ENCODE measurements at places on chromosomes 11 and 22.

DNA sequence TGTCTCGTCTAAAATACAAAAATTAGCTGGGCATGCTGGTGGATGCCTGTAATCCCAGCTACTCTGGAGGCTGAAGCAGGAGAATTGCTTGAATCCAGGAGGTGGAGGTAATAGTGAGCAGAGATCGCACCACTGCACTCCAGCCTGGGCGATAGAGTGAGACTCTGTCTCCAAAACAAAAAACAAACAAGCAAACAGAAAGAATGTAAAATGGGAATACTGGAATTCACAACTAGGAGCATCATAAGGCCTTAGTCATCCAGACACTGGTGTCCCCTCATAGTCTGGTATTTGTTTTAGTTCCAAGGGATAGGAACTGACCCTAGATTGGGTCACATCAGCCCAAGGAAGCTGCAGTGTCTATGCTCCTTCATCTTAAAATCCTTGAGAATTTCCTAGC, 520.8 kb downstream of the NELL1 start:
- DNase-seq = no peak

DNA sequence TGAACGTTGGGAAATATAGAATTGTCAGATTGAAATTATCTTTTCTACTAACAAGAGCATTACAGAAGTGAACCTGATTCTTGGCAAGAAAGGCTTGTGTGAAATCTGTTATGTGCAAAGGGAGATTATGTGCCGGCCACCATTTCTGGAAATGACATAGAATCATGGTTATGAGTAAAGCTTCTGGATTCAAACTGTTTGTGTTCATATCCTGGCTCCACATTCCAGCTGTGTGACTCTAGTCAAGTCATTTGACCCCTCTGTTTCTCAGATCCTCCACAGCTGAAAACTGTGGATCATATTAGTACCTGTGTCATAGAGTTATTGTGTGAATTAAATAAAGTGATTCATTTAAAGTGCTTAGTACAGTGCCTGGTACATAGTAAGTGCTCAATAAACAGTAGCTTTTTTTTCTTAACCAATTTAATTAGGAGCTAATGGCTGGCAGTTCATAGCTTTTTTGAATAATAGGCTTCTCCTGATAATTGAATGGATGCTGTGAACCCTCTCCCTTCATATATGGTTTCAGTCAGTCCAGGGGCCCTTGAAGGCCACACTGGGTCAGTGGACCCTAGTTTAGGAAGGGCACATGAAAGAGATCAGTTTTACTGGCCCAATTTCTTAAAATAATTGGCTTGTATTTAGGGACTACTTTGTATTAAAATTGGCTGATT, 34.6 kb downstream of the EHF start:
- no peak for DNase-seq

GRCh38 chr22:44909241-44909640, 100.6 kb downstream of the PHF21B start:
- DNase-seq = no peak

DNA sequence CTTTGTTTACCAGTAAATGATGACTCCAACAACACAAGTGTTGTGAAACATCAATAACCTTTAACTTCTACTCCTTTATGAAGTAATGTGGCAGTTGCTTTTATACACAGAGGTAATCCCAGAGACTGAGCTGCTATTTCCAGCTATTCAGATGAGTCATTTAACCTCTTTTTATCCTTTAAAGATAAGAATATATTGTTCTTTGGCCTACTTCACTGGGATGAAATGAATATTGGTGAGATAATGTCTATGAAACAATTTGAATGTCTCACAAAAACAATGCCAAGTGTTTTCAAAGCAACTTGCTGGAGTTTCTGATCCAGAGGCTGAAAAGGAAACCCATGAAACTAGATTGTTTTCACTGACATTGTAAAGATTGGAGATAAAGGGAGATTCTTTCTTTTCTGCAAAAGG, 564.4 kb upstream of the LUZP2 start:
- no peak for DNase-seq

GRCh38 chr11:27718346-27718862, 18.1 kb upstream of the BDNF start:
- DNase-seq = no peak

DNA sequence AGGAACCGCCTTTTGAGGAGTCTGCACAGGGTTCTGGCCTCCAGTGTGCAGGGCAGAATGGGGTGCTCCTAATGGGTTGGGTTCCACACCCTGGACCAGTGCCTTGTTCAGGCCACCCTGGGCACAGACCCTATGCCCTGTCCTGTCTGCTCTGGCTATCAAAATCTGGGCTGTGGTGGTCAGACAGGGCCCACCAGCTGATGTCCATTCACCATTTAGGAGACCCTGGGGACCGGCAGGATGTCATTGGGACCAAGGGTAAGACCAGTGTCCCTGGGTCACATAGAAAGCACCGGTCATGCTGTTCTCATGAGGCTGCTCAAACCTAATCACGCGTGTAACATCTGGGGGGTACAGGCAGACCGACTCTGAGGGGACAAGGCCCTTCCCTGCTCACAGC, 37.3 kb downstream of the PARVG start:
- no peak for DNase-seq

GRCh38 chr11:6497069-6497839, at the start of gene DNHD1:
TSS of gene DNHD1 (plus strand) at chr11:6497280. CDS start at chr11:6498216, 936 bp downstream.
- no peak for DNase-seq

GRCh38 chr11:15716550-15716949, 601.8 kb downstream of the INSC start:
- DNase-seq = no peak

DNA sequence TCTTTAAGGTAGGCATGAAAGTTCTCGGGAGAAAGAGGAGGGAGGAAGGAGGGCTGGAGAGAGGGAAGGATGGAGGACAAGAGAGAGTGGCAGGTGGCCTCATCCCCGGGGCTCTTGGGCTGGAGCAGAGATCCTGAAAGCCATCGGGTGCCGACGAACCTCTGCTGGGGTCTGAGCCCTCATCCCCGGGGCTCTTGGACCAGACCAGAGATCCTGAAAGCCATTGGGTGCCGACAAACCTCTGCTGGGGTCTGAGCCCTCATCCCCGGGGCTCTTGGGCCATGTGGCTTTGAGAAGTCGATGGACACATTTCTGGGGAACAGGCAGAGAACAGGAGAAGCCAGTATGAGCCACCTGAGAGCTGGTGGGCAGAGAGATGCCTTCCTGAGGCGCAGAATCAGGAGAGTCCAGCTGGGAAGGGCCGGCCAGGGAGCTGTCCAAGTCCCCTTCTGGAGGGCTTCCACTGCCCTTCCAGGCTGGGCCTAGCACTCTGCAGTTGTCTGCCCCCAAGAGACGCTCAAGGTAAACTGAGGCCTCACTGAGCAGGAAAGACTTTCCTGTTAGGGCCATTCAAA, 1398.1 kb downstream of the BRD1 start:
- no peak for DNase-seq

- no peak for DNase-seq
Measured at GRCh38 chr22:21591695-21592094, 24.2 kb downstream of the UBE2L3 start.

GRCh38 chr11:16807306-16807705, 68.9 kb downstream of the C11orf58 start:
- DNase-seq = no peak

GRCh38 chr11:30423279-30423648, 100.4 kb downstream of the ARL14EP start:
- DNase-seq = no peak

GRCh38 chr11:78149646-78150045, 10.2 kb upstream of the ALG8 start:
- no peak for DNase-seq

DNA sequence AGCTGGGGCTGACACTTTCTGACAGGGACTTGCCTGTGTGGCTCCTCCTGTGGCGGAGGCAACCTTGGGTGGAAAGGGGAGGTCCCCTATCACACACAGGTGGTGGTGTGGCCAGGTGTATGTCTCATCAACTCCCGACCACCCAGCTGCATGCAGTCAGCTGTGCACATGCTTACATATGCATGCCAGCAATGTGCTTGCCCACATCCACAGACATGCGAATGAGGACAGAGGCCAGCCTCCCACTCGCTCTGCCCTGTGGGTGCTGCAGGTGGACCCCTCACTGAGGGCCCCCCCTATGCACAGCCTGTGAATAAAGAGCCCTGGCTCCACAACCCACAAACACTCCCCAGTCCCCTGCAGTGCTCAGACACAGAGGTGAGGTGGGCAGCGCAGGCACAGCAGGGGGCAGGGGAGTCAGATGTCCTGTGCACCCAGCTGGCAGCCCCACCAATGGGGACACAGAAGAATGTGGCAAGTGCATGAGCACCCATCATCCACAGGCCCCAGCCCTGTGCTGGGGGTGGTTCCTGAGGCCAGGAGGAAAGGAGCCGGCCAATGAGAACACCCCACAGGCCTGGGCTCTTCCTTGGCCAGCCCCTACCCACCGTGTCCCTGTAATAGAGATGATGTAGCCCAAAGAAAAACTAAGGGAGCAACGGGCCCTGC, 9.5 kb downstream of the GNB1L start:
- DNase-seq = no peak

GRCh38 chr11:8070417-8071115, 10.4 kb upstream of the TUB start:
- no peak for DNase-seq

DNA sequence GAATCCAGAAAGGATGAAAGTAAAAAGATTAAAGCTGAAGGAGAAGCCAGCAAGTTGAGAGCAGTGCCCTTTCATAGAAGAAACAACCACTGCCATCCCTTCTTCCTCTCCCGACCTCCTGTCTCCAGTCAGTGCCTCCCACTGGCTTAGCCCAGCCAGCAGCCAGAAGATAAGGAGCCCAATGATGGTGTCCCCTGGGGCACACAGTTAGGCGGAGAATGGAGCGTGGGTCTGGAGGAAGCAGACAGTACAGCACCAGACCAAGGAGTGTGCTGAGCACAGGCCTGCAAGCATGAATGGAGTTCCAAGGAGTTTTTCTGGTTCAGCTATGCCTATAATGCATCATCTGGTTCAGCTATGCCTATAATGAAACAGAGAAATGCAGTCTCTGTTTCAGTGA, 54.3 kb upstream of the TNRC6B start:
- DNase-seq = no peak

DNA sequence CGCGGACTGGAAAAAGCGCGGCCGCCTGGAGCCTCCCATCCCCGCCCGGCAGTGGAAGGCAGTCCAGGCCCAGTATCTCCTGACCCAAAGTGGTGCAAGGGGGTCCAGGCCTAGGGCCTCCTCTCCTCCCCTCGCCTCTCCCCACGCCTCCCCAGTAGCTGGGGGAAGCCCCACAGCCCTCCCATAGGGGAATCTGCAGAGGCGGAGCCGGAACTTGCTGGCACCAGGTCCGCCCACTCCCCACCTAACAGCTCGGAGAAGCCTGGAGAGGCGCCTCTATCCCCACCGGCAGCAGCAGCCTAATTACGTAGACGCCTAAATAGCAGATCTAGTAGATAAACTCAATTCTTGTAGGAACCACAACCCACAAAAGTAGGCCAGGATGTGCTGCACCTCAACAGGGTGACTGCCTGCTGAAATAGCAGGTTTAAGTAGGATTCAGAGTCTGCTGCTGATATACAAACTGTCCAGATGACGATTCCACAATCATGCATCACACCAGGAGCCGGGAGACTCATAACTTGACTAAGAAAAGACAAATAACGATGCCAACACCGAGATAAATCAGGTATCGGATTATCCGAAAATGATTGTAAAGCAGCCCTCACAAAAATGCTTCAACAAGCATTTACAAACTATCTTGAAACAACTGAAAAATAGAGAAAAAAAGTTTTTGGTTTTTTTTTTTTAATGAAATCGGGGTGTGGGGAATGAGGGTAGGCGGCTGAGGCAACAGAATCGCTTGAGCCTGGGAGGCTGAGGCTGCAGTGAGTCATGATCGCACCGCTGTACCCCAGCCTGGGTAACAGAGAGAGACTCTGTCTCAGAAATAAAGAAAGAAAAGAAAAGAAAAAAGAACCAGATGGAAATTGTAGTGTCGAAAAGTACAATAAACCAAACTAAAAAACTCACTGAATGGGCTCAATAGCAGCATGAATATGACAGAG, 11.4 kb upstream of the BRD1 start:
- DNase-seq = peak; percentile 83

- no peak for DNase-seq
Measured at GRCh38 chr11:82663535-82663934, 70.1 kb downstream of the FAM181B start.

GRCh38 chr22:11613898-11614755, 3913.9 kb upstream of the OR11H1 start:
- DNase-seq = no peak

DNA sequence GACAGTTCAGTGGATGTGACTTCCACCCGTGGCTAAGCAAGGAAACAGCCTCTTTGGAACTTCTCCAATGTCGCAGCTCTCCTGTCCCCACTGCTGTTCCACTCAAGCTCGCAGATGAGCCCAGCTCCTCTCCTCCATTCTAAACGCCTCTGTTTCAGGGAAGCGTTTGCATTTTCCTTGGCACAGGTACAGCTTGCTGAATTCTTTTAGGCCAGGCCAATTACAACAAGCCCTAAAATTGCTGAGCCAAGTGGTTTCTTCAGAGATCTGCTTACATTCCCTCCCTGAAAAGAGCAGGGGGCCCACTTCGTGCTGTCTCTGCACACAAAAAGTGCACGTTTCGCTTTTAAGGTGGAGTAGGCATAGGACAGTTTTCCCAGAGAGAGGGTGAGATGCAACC, 91.5 kb upstream of the BLID start:
- DNase-seq = no peak

GRCh38 chr11:115503083-115503885, 931 bp downstream of the CADM1 start:
- DNase-seq = peak; percentile 42
